Fibroblast of the aortic adventitia (primary cell): ENCODE measurements at places on chromosomes 4 and X. TPM values are rescaled to one million over a fixed set of nuclear protein-coding genes. Genes with fewer than 3 reads are reported as not detected.

- peak; percentile 86 for DNase-seq
These were observed 273.1 kb downstream of the DCTD start for GRCh38 chr4:182643801-182644682.

DNA sequence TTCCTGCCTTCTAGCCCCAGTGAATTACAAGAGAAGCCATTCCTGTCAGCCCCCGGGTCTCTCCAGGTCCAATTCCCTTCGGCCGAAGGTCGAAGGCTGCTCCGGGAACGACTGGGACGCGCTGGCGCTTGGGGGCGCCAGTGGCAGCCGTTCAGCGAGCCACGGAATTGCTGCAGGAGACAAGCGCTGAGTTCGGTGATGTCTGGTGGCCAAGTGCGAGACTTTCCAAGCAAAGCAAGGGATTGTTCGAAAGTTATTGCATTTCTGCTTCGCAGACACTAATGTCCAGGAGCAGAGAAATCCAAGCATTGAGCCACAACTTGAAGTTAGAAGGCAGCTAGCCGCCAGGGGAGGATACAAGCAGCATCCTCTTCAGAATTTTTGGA, 1.1 kb upstream of the DKK2 start:
- peak; percentile 33 for DNase-seq

- DNase-seq = no peak
These were observed 43.3 kb upstream of the SOD3 start for GRCh38 chr4:24751926-24752539.

DNA sequence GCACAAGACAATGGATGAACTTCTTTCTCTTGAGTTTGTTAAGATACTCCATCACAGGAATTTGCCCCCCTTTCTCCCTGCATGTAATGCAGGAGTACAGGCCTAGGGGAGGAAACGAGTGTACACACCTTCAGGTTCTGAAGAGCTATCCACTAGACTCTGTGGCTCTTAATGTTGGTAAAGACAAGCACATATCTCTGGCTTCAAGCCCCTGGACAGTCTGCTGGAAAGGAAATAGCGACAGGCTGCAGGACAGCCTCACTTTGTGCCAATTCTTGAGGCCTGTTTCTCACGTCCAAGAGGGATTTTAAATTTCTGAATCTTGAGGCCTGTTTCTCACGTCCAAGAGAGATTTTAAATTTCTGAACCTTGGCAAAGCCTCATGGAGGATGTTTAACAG, 87.1 kb downstream of the RLIM start:
- DNase-seq = no peak

GRCh38 chrX:151981129-151981528, 6.7 kb upstream of the GABRE start:
- peak; percentile 68 for DNase-seq

FDCSP gene
- total RNA-seq = not detected in 2 replicates

PABPC1L2B gene
- not detected in 2 replicates for total RNA-seq

DNA sequence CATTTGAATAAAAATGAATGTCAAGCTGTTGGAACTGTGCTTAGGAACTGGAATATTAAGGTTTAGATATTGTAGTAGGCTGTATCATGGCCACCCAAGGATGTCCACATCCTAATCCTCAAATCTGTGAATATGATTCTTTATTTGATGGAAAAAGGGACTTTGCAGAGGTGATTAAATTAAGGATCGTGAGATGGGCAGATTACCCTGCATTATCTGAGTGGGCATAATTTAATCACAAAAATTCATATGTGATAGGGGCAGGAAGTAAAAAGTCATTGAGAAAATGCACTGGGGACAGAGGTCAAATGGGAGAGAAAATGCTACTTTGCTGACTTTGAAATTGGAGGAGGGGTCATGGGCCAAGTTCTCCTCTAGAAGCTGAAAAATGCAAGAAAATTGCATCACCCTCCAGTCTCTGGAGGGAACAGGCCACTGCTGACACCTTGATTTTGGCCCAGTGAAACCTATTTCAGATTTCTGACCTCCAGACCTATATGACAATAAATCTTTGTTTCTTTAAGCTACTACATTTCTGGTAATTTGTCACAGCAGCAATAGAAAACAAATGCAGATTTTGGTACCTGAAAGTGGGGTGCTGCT, 521.4 kb downstream of the PCDH7 start:
- no peak for DNase-seq

- no peak for DNase-seq
These were observed 74.2 kb downstream of the TAF1 start for GRCh38 chrX:71440401-71440800.
